ENCODE measurements at places on chromosomes 16 and 17. TPM values are rescaled to one million over a fixed set of nuclear protein-coding genes. Genes with fewer than 3 reads are reported as not detected.

- H3K27me3 ChIP-seq, result peaks cover 31% of the 10 kb centered on the region
- H3K27ac ChIP-seq, result no peak overlapping the region
- no peaks in the 10 kb centered on the region for H3K36me3 ChIP-seq
- H3K4me1 ChIP-seq, result no peaks in the 10 kb centered on the region
- no peak overlapping the region for H3K4me3 ChIP-seq
- DNase-seq, result no peak
Observed at GRCh38 chr16:26524281-26524680, 542.4 kb upstream of the C16orf82 start.

- no peak for DNase-seq
- no peaks in the 10 kb centered on the region for H3K27me3 ChIP-seq
- H3K4me3 ChIP-seq, result no peak overlapping the region
- peak overlapping the region; percentile 28 for H3K27ac ChIP-seq
Observed at GRCh38 chr17:73214008-73214407, 21.2 kb downstream of the COG1 start.

DNA sequence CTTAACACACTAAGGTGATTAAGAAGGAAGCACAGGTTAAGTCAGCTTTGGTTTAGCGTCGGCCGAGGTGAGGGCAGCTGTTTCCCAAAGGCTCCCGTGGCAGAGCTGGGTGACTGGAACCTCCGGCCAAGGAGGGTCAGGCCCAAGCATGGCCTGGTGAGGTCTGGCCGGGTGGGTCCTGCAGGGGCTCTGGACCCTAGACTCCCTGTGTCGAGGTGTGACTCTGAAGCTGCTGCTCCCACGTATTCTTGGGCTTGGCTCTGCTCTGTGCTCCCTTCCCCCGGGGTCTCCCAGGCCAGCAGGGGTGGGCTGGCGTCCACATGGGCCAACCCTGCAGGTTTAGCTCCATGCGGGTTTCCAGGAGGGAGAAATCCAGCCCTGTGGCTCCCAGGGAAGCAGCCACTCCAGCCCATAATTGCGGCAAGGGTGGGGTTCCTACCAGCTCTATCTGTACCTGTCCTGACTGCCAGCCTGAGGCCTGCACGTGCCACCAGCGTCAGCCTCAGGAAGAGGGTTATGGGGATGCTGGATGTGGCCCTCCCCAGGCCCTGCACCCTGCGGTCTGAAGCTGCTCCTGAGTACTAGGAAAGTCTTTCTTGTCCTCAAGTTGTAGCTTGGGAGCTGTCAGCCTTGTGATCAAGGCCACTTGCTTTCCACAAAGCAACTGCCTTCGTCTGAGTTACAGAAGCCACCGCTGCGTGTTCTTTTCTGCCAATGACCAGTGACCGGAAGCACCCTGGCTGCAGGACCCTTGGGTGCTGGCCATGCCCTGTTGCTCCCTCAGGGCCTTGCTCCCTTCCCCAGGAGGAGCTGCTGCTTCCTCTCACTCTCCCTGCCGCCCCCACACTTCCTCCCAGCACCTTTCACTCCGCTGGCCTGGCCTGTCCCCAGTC is 4.8 kb downstream of the CDK5R1 start:
- H3K4me1 ChIP-seq, result peaks cover 56% of the 10 kb centered on the region
- H3K36me3 ChIP-seq, result peaks cover 20% of the 10 kb centered on the region
- H3K27me3 ChIP-seq, result no peaks in the 10 kb centered on the region
- peak overlapping the region; percentile 84 for H3K27ac ChIP-seq
- H3K4me3 ChIP-seq, result no peak overlapping the region
- DNase-seq, result no peak

GRCh38 chr17:31561469-31562375 is 170.2 kb downstream of the RAB11FIP4 start:
- no peaks in the 10 kb centered on the region for H3K36me3 ChIP-seq
- no peak for DNase-seq
- no peak overlapping the region for H3K27ac ChIP-seq
- H3K4me3 ChIP-seq, result no peak overlapping the region
- H3K27me3 ChIP-seq, result peaks cover 18% of the 10 kb centered on the region

Gene SPATA2L
- total RNA-seq, result 5.3 TPM

DNA sequence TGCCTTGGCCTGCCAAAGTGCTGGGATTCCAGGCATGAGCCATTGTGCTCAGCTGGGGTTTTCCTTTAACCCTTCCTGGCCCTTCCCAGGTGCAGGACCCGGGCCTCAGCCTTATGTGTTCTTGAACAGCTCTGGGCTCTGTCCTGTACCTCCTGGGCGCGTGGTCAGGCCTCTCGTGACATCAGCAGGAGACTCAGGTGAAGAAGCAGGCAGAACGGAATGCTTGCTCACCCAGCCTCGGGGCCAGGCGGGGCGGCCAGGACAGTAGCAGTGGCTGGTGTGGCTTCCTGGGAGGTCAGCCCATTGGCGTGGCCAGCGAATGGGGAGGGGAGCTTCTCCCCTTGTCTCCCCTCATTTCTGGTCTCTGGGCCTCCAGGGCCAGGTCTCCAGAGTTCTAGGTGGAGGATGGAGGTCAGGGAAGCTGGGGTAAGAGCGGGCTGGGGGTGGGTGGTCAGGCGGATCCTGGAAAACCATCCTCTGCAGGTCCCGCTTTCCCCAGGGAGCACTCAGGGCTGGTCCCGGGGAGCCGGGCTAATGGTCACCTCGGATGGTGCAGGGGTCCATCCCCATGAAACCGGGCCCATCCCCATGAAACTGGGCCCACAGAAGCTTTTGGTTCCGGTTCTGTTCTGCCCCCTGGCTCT is 281.5 kb downstream of the SEC14L1 start:
- no peaks in the 10 kb centered on the region for H3K27me3 ChIP-seq
- DNase-seq, result no peak
- H3K27ac ChIP-seq, result no peak overlapping the region
- no peak overlapping the region for H3K4me3 ChIP-seq
- H3K4me1 ChIP-seq, result peaks cover 76% of the 10 kb centered on the region

DNA sequence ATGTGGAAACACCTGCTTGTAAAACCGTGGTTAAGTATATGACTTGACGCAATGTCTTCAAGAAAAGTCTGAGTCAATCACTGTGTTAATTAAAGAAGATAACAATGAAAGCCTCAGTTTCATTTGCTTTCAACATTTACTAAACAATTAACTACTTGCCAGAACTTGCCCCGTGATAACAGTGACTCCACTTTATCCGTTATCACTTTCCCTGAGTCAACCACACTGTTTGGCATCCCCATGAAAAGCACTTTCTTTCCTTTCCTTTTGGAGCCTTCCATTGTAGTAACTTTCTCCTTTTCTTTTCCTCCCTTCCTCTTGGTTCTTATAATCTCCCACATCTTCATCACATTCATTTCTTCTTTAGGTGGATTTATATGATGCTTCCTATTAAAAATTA is 435.1 kb upstream of the GOT2 start:
- H3K27me3 ChIP-seq, result no peaks in the 10 kb centered on the region
- no peak for DNase-seq
- H3K27ac ChIP-seq, result no peak overlapping the region
- H3K4me1 ChIP-seq, result no peaks in the 10 kb centered on the region
- no peak overlapping the region for H3K4me3 ChIP-seq

DNA sequence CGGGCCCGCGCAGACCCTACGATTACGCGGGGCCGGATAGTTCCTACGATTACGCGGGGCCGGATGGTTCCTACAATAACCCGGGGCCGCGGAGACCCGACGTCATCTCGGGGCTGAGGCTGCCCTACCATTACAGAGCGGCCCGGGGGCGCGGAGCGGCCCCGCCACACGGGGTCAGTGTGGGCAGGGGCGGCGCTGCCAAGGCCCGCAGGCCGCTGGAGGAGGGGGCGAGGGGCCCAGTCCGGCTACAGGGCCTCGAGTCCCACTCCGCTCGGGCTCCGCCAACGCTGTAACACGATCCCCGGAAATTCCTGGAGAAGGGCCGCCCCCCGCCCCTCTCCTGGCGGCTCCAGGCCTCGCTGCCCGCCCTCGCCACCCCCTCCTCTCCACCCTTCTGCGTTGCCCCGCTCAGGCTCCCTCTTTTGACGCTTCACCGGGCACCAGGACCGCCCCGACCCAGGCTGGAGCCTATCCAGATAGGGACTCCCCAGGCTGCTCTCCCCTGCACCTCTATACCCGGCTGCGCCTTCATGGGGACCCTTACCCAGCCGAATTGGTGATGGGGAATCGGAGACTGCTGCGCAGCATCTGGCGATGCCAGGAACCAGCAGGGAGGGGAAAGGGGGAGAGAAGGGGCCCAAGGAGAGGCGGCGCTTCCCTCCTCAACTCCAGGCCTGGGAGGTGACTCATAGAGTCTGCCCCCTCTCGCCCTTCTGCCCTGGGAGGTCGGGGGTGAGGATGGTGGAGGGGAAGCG is at the start of gene RAB34:
RAB34 (minus strand) TSS at position 291 of the 755 bp plus-strand sequence. CDS start 602 bp downstream, outside the sequence.
- peaks cover 38% of the 10 kb centered on the region for H3K4me1 ChIP-seq
- peaks cover 13% of the 10 kb centered on the region for H3K27me3 ChIP-seq
- H3K36me3 ChIP-seq, result peaks cover 28% of the 10 kb centered on the region
- H3K4me3 ChIP-seq, result peak within 1 kb of the TSS; percentile 70
- no peak for DNase-seq

Data from activated CD4-positive, alpha-beta T cell treated with anti-CD3 and anti-CD28 coated beads, Interleukin-2, amount 10 ng/mL, durations not matched to agents 7 days and 5 days (primary cell).